ENCODE measurements at places on chromosomes 7 and 10.

DNA sequence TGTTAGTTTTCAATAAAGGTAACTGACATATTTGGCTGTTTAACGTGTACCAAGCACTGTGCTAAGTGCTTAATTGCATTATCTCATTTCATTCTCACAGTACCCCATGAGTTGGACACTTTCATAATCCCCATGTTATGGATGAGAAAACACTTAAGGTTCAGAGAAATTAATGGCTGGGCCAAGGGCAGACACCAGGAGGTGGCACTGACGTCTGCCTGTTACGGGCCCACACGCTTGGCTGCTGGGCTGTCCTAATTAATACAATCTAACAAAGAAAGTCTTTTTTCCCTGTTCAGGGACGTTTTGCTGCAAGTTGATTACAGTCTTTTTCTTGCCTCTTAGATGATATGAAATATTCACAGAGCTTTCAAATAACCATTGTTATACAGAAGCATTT lies 16.1 kb downstream of the DYDC2 start:
- DNase-seq: no peak

DNA sequence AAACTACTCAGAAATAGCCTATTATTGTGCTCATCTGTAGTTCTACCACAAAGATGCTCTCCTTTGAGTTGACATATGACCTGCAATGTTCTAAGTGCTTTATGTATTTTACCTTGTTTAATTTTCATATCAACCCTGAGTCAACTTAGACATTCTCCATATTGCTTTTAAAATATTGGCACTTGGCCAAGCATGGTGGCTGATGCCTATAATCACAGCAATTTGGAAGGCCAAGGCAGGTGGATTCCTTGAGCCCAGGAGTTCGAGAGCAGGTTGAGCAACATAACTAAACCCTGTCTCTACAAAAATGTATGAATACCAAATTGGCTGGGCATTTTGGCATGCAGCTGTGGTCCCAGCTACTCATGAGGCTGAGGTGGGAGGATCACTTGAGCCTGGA lies 50.6 kb downstream of the PRKG1 start:
- DNase-seq: no peak

GRCh38 chr10:99854860-99855259 lies 72.4 kb downstream of the ABCC2 start:
- DNase-seq: no peak

GRCh38 chr7:46970476-46970875 lies 611.4 kb downstream of the TNS3 start:
- DNase-seq: no peak

- DNase-seq: no peak
Observed at GRCh38 chr7:117472335-117472734, 7.5 kb upstream of the CFTR start.

Measured in activated naive CD4-positive, alpha-beta T cell treated with anti-CD3 and anti-CD28 coated beads, Interleukin-2, amount 10 ng/mL, durations not matched to agents 7 days and 5 days (primary cell).